ENCODE measurements at places on chromosomes 3 and 15. TPM values are rescaled to one million over a fixed set of nuclear protein-coding genes. Genes with fewer than 3 reads are reported as not detected.
A peak's percentile ranks its signal among the peaks of the same experiment; 100 is the strongest.

SAXO2 gene
- 3.1 TPM for total RNA-seq

ERC2 gene
- total RNA-seq, result 2.6 TPM

- DNase-seq, result no peak
These were observed 28.9 kb downstream of the TKT start for GRCh38 chr3:53226841-53227407.

- DNase-seq, result no peak
These were observed 35.1 kb downstream of the SLMAP start for GRCh38 chr3:57791245-57791644.

C3orf22 gene
- not detected for total RNA-seq

GRCh38 chr3:140756240-140757016 is 78.6 kb downstream of the TRIM42 start:
- DNase-seq, result no peak

DNA sequence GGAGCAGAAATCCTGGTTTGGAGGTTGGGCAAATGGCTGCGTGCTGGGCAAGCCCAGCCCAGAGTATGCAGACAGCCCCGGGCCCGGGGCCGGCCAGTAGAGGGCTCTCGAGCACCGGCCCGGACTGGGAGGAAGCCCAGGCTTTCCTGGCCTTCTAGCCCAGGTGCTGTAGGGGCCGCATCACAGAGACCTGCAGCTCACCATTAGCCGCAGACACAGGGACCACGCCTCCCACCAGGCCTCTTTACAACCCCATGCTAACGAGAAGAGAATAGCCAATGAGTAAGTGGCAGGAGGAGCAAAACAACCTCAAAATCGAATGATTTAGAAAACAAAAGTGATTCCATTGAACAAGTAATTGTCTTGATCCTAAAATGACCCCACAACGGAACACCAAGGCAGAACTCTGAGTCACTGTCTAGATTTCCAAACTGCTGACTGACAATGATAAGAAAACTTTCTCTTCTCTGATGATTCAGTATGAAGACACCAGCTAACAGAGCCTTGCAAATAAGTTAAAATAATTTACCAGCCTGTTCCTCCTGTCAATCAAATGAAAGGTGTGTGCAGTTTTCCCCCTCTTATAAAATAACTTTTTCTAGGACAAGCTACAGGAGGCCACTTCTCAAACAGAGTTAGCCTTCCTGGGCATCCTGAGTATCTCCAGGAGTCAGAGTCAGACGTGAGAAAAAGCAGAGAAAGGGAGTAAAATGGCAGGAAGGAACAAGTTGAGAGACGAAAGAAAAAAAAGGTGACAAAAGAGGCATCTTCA is 102.2 kb downstream of the DGKG start:
- peak; percentile 68 for DNase-seq
